ENCODE measurements at places on chromosomes 2 and 18.
A peak's percentile ranks its signal among the peaks of the same experiment; 100 is the strongest.

- no peaks in the 10 kb centered on the region for H3K36me3 ChIP-seq
- no peaks in the 10 kb centered on the region for H3K27me3 ChIP-seq
- no peak overlapping the region for H3K27ac ChIP-seq
- no peak for DNase-seq
- H3K4me1 ChIP-seq, result no peaks in the 10 kb centered on the region
- no peak overlapping the region for H3K4me3 ChIP-seq
Observed at GRCh38 chr2:111665011-111665410, 219.0 kb downstream of the ANAPC1 start.

- peaks cover 9% of the 10 kb centered on the region for H3K4me1 ChIP-seq
- no peaks in the 10 kb centered on the region for H3K36me3 ChIP-seq
- peak overlapping the region; percentile 62 for H3K4me3 ChIP-seq
- H3K27me3 ChIP-seq, result peaks cover 3% of the 10 kb centered on the region
- H3K27ac ChIP-seq, result peak overlapping the region; percentile 89
Observed at GRCh38 chr2:68317971-68318913, 1.5 kb downstream of the CNRIP1 start.

GRCh38 chr2:191521608-191522208, 156.2 kb upstream of the NABP1 start:
- H3K27me3 ChIP-seq, result no peaks in the 10 kb centered on the region
- no peaks in the 10 kb centered on the region for H3K36me3 ChIP-seq
- H3K27ac ChIP-seq, result no peak overlapping the region
- no peak for DNase-seq
- H3K4me1 ChIP-seq, result no peaks in the 10 kb centered on the region

DNA sequence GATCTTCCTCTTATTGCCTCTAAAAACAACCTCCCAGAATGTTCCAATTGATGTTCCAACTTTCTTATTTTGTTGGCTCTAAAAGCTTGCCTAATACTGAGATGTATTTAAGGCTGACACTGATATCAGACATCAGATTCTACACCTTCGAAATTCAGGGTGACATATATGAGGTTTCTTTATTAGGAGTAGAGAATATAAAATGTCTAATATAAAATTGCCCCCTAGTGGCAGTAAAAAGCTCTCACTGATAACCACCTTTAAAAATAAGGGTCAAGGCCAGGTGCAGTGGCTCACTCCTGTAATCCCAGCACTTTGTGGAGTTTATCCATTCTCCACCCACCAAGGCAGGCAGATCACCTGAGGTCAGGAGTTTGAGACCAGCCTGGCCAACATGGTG, 789.7 kb upstream of the SLC39A10 start:
- DNase-seq, result no peak
- H3K4me1 ChIP-seq, result no peaks in the 10 kb centered on the region
- no peaks in the 10 kb centered on the region for H3K27me3 ChIP-seq
- H3K27ac ChIP-seq, result no peak overlapping the region

DNA sequence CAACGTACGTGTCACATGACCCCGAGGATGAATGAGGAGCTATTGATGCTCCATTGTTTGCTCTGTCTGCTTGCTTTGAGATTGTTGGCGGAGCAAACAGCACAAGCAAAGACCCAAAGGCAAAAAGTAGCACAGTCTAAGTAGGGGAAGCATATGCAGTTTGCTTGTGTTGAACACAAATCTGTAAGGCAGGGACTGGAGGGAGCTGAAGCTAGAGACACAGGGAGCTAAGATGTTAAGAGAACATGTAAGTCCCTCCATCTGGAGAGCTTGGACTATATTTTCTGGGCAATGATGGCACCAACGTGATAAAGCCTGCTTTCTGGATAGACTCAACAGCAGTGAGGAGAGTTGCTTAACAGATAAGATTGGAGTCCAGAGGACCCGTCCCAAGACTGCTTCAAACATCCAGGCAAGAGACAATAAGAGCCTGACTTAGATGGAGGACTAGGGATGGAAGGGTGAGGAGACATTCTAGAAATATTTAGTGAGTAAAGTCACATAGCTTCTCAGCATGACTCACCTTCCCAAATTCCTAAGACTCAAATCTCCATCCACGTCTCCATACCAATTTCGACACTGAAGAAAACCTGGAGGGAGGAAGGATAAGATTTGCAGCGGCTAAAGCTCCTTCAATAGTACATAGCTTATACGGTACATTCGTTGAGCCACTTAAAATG, 88.1 kb upstream of the KLF7 start:
- no peaks in the 10 kb centered on the region for H3K4me1 ChIP-seq
- no peaks in the 10 kb centered on the region for H3K36me3 ChIP-seq
- no peaks in the 10 kb centered on the region for H3K27me3 ChIP-seq
- DNase-seq, result no peak

Measured in liver (tissue), 10 donors.